ENCODE measurements at places on chromosomes 4 and X.
A peak's percentile ranks its signal among the peaks of the same experiment; 100 is the strongest.

- DNase-seq, result no peak
Measured at GRCh38 chr4:24769571-24769970, 25.8 kb upstream of the SOD3 start.

GRCh38 chrX:30010471-30010870, 204.9 kb upstream of the MAGEB2 start:
- DNase-seq, result no peak

- peak; percentile 17 for DNase-seq
Measured at GRCh38 chrX:65985922-65986588, 53.8 kb downstream of the VSIG4 start.

DNA sequence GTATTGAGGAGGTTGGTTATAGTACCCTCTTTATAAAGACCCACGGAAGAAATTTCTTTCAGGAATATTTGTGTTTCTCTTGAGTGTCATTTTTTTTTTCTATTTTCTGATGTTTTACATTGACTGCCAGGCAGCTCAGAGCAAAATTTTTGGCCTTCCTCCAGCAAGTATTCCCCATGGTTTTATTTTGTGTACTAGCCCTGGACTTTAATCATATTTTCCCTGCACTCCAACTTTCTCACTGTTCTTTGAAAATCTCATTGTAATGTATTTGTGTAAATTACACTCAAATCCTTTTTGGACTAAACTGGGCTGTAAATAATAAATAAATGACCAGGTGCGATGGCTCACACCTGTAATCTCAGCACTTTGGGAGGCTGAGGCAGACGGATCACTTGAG, 45.6 kb upstream of the USP46 start:
- DNase-seq, result no peak

DNA sequence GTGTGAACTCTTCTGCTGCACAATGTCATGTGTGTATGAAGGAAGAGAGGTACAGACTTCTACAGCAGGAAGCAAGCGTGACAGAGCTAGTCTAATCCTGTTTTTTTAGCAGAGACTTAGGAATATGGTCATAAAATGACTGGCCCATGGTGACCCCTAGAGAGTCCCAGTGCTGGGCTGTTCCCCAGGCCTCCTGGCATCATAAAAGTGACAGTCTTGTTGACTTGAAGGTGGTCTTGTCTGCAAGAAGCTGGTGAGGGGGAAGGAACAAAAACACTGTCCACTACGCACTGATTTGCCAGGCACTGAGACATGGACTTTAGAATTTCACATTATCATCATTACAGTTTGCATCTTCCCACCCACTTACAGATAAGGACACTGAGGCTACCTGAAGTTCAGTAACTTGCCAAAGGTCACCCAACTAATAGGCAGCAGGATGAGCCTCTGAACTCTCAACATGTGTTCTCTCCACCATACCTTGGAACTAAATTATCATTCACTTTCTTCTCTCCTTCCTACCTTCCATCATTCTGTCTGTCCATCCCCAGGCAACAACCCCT, 63.0 kb downstream of the HADH start:
- no peak for DNase-seq

GRCh38 chr4:3660086-3660927, 105.9 kb upstream of the ADRA2C start:
- DNase-seq, result peak; percentile 68

DNA sequence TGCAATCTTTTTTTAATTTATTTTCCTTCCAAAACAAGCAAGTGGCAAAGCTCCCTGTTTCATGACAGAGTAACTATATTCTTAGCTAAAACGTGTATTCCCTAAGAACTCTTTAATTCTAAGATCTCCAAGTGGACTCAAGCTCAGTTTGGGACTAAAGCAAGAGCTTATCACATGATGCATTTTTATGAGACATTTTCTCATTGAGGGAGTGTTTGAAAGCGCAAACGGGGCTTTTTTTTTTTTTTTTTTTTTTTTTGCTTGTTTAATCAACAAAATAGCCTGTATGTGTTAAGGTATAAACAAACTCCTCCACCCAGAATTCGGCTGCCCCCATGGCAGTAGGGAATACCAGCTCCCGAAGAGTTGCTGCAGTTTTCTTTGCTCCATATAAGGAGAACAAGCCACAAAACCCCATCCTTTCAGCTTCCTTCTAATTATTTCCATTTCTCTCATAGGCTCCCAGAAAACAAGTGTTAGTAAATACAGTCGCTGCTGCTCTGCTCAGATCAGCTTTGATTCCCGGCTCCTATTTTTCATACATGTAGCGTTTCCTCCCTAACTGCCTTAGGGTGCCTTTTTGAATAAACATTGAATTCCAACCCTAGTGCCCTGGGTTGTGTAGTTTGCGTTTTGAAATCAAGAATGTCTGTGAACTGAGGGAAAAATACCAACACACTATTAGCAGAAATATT, 669 bp upstream of the PPARGC1A start:
- DNase-seq, result no peak

All from head of caudate nucleus (tissue), 42 donors.